Natural killer cell (primary cell): ENCODE measurements at places on chromosomes 2 and 18.

- H3K27ac ChIP-seq, result no peak overlapping the region
- no peak for DNase-seq
- no peaks in the 10 kb centered on the region for H3K36me3 ChIP-seq
- no peak overlapping the region for H3K4me3 ChIP-seq
- no peaks in the 10 kb centered on the region for H3K4me1 ChIP-seq
These were observed 123.5 kb downstream of the GLI2 start for GRCh38 chr2:120859128-120859527.

- no peaks in the 10 kb centered on the region for H3K36me3 ChIP-seq
- no peak overlapping the region for H3K4me3 ChIP-seq
- no peaks in the 10 kb centered on the region for H3K4me1 ChIP-seq
- no peak for DNase-seq
- H3K27ac ChIP-seq, result no peak overlapping the region
These were observed 22.1 kb downstream of the ACADL start for GRCh38 chr2:210203147-210203546.

DNA sequence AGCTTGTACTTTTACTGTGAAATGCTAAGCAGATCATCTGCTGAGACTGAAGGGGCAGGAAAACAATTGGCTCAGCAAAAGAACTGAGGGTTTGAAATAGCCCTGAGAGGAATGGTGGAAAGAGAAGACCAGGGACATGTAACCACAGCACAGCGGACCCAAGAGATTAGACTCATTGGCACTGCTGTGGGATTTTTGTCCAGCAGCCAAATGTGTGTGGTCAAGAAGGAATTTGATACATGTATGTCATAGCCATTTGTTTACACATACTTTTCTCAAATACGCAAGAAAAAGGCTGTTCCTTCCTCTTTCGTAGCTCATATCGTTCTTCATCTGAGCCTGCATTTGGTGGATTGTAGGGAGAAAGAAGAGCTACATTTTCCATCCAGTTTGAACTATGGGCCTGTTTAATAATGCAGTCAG is 73.8 kb downstream of the TRABD2A start:
- H3K27me3 ChIP-seq, result no peaks in the 10 kb centered on the region
- no peak overlapping the region for H3K27ac ChIP-seq
- no peak for DNase-seq
- no peaks in the 10 kb centered on the region for H3K4me1 ChIP-seq
- no peaks in the 10 kb centered on the region for H3K36me3 ChIP-seq

GRCh38 chr2:3289526-3289925 is 88.1 kb downstream of the EIPR1 start:
- no peaks in the 10 kb centered on the region for H3K4me1 ChIP-seq
- no peaks in the 10 kb centered on the region for H3K36me3 ChIP-seq
- no peak overlapping the region for H3K4me3 ChIP-seq
- no peaks in the 10 kb centered on the region for H3K27me3 ChIP-seq
- DNase-seq, result no peak

- peak overlapping the region; percentile 36 for H3K4me3 ChIP-seq
- H3K36me3 ChIP-seq, result no peaks in the 10 kb centered on the region
- peaks cover 15% of the 10 kb centered on the region for H3K4me1 ChIP-seq
These were observed 141.9 kb upstream of the CTAGE1 start for GRCh38 chr18:22559414-22560274.

GRCh38 chr2:36245651-36246050 is 109.9 kb upstream of the CRIM1 start:
- no peaks in the 10 kb centered on the region for H3K27me3 ChIP-seq
- peaks cover 38% of the 10 kb centered on the region for H3K4me1 ChIP-seq
- H3K36me3 ChIP-seq, result no peaks in the 10 kb centered on the region
- no peak for DNase-seq

DNA sequence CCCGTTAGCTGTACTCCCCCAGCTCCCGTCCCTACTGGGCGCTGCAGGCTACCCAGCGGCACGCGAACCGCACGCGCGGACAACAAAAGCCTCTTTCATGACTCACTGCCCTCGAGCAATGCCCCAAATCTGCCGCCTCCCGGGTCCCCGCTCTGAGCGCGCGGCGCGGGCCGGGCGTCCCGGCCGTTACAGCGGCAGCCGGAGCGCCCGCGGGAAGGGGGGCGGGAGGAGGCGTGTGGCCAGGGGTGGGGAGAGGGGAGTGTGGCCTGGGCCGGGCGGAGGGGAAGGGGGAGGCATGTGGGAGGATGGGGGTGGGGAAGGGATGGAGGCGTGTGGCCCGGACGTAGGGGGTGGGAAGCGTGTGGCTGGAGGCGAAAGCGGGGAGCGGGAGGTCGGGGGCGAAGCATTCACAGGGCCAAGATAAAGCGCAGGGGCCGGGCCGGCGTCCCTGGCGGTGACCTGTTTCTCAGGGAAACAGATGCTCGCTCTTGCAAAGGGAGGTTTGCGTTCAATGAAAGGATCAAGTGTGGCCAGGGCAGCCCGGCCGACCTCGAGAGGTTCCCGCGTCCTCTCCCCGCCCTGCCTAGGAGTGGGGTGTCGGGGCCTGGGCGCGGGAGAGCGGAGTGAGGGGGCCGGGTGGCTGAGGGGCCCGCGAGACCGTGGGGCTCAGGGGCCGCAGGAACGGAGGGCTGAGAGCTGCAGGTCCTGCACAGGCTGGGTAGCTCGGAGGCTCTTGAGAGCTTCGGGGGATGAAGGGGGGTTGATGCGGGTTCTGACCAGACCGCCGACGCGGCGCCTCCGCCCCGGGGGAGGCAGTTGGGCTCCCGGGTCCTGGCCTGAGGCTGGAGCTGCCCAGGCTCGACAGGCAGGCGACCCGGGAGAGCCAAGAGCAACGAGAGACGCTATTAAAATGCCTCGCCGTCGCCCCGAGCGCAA is 3.5 kb upstream of the NEUROD1 start:
- no peak for DNase-seq
- no peak overlapping the region for H3K27ac ChIP-seq
- no peak overlapping the region for H3K4me3 ChIP-seq
- H3K36me3 ChIP-seq, result no peaks in the 10 kb centered on the region
- peaks cover 58% of the 10 kb centered on the region for H3K27me3 ChIP-seq
- peaks cover 30% of the 10 kb centered on the region for H3K4me1 ChIP-seq
